A549 (cell line): ENCODE measurements at places on chromosomes 7 and 10.

- no peak for DNase-seq
Measured at GRCh38 chr7:79713276-79713675, 259.8 kb upstream of the MAGI2 start.

DNA sequence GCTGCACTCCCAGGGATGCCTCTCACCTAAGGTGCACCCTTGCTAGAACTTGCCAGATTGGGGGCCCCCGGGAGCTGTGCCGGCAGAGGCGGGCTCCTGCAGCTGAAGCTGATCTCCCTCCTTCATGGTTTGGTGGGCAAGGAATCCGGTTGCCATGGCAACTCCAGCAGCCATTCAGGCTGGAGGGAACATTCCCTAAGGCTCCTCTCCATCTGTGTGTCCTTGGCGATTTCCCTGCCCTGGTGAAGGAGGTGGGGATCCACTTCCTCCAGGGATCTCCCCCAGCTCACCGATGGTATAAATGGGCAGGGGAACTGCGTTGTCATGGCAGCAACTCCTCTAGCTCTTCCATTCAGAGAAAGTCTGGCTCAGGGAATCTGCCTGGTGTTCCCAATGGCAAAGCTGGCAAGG, 49.6 kb upstream of the GPR158 start:
- DNase-seq: no peak

DNA sequence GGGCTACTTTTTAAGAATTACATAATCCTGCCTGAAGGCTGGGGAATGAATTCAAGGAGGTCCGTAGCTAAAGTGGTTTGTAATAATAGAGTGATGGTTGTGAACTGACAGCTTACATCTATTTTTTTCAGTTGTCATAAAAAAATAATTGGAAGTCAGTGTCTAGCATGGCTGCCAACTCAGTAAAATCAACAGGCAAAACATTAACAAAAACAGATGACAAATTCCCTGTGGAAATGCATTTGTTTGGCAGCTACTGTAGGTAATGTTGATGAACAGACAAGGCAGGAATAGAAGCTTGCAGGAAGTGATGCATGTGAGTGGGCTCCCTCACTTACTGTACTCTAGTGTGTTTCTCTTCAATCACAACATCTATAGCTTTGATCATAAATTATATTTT, 766.0 kb upstream of the POT1 start:
- DNase-seq: no peak

GRCh38 chr10:21336476-21337170, 188.9 kb downstream of the SKIDA1 start:
- peak; percentile 97 for DNase-seq

DNA sequence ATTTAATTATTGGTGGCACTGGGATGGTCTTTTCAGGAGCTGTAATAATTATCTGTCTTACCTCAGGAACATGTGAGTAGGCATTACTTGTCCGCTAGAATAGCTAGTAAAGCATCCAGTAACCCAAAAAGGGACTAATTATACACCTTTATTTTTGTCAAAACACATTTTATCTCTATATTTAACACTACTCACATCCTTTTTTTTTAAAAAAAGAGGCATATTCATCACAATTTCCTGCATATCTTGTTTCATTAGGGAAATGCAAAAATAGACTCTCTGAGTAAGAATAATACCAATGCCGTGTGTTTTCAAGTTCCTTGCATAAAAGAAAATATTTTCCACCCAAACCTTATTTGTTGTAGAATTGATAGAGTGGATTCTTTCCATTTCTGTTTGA, 99.5 kb downstream of the VTI1A start:
- DNase-seq: no peak
